AG10803 (cell line): ENCODE measurements at places on chromosomes 5 and 9.

DNA sequence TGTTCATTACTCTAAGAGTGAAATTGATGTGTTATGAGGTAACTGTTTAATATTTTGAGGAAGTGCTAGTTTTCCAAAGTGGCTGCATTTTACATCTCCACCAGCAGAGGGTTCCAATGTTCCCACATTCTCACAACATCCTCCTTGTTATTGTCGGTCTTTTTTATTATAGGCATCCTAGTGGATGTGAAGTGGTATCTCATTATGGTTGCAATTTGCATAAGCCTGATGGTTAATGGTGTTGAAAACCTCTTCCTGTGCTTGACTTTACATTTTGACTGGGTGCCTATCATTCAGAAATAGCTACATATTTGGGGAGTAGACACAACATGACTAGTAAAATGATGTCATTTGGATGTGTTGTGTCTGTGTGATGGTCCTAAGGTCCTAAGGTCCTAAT, 143.6 kb downstream of the MRPS30 start:
- DNase-seq = peak; percentile 43

DNA sequence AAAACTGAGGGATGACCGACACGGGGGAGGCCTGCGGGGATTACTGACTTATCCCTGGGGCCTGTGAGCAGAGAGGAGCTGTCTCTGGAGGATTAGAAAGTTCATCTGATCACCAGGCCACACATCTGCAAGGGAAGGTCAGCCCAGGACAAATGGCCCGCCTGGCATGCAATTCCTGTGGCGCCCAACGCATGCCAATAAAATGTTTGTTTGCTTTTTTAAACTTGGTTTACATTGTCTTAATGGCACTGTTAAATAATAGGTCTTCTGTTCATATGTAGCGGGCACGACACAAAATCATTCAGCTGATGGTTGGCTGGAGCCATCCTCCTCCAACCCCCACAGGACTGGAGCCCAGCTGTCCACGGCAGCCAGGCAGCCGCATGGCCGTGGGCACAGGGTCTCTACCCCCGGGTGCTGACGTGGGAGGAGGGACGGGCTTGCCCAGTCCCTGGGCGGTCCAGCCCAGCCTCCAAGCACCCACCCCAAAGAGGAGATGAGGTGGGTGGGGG, 41.0 kb upstream of the SLC12A7 start:
- DNase-seq = peak; percentile 30

GRCh38 chr5:78568212-78568611, 80.4 kb downstream of the LHFPL2 start:
- DNase-seq = no peak

DNA sequence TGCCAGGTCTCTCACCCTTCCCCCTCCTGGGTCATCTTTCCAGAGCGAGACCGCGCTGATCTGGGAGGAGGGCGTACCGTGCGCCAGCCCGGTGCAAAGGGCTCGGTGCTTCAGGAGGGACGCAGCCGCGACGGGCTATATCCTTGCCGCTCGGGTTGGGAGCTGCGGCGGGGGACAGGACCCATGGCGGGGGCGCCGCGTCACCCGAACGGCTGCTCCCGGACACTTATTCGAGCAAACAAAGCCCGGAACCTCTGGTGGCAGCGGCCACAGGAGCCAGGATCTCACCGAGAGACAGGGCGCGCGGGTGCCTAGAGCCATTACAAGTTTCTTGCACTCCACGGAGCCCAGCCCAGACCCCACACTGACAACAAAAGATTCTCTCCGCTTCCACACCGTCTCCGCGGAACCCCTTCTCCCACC, 1.3 kb downstream of the SEMA6A start:
- DNase-seq = no peak

DNA sequence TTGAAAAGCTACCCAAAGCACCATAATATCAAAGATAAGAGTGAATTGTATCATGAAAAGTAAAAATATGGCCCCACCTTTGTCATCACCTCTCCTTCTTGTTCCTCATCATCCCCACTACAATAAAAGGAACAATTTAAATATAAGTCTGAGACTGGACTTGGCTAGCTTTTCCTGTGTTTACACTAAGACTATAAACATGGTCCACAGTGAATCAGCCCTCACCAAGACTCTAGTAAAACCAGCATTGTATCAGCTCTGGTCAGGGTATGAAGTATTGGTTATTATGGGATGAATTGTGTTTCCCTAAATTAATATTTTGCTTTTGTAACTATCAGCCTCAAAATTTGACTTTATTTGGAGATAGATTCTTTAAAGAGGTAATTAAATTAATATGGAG, 105.4 kb downstream of the SLC25A46 start:
- DNase-seq = no peak

DNA sequence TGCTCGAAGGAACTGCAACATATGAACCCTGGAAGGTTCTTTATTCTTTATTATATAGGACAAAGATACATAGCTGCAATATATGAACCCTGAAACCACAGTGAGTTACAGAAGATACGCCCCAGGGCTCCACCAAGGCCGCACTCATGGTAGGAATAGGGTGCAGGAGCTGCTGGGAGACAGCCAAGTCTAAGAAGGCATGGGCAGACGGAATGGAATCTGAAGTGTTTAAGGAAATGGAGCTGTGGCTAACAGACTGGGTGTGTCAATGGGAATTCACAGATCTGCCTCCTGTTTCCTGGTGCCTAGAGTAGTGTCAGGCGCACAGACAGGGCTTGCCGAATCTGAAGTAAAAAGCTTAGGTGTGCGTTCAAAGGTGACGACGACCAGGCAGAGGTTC, 286.4 kb downstream of the DENND1A start:
- DNase-seq = no peak

GRCh38 chr5:113806250-113806649, 292.8 kb downstream of the YTHDC2 start:
- peak; percentile 64 for DNase-seq

- peak; percentile 31 for DNase-seq
Observed at GRCh38 chr5:134226441-134227192, 744 bp upstream of the PPP2CA start.

DNA sequence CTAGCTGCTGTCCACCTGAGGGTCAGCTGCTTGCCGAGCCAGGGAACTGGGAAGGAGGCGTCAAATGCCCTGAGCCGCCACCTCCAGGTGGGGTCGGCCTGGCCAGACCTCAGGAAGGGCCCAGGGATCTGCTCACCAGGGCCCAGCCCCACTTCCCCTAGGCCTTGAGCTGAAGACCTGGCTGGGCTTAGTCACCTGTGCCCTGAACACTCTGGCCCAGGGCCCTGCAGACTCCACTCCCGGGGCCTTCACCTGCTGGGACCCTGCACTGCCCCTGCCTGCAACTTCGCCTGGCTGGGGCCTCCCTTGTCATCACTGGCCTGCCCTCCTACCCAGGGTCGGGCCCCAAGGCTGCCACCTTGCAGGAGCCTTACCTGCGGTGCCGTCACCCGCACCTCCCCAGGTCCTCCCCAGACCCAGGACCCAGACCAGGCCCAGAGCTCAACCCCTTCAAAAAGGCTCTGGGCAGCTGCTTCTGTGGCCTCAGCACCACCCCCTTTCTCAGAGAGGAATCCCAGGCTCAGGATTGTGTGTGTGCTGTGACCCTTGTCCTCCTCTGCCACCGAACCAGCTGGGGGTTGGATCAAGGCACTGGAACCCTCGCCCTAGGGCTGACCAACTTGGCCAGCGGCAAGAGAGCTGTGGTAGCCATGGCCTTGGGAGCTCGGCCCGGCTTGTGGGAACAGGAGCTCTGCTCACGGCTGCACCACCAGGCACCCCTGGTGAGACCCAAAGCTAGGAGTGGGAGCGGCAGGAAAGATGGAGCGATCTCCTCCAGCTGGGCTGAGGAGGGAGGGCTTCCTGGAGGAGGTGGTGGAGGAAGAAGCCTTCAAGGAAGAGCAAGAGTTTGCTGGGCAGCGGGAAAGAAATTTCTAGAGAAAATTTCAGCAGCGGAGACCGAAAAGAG, 1.2 kb upstream of the NELFB start:
- DNase-seq = no peak

- no peak for DNase-seq
Observed at GRCh38 chr9:15154677-15155076, 152.3 kb downstream of the TTC39B start.

GRCh38 chr5:149550594-149551226, 529 bp downstream of the CSNK1A1 start:
- DNase-seq = no peak

DNA sequence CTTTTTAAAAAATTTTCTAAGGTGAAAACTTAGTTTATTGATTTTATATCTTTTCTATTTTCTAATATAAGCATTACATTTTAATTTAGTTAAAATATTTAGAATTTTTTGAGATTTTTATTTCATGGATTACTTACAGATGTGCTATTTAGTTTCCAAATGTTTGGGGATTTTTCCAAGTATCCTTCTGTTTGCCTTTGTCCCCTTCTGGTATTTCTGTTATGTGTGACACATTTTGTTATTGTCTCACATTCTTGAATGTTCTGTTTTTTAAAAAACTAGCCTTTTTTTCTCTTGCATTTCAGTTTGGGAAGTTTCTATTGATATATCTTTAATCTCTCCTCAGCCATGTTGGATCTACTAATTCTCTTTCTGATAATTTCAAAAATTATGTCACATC, 234.9 kb downstream of the FAM170A start:
- peak; percentile 1 for DNase-seq

DNA sequence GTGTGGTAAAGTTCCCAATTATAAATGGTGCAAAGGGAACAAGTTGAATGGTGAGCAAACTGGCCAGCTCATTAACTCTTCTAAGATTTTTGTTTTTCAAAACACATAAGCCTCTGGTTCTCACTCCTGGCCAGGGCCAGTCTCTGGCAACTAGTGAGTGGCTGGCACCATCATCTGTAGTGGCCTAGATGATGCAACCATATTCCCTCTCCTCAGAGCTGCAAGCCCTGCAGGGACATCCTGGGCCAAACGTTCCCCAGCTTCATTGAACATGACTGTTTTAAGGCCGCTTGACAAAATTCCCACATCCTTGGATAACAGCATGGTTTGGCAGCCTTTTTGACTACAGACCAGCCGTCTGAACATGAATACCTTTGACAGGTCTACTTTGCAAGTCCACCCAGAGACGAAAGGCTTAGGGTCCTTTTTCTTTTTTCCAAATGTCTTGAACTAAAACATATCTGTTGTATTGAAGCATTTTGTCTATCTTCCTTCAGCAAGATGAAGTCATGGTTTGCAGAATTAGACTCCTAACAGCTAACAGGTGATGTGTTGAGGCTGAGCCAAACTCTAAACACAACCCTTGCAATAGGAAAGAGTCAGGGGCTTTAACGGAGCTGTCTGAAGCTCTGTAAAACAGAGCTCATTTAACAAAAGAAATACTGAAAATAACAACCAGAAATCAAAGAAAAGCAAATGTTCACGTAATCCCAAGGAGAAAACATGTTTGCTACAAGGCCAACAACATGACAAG, 23.8 kb downstream of the MACROH2A1 start:
- DNase-seq = peak; percentile 62

DNA sequence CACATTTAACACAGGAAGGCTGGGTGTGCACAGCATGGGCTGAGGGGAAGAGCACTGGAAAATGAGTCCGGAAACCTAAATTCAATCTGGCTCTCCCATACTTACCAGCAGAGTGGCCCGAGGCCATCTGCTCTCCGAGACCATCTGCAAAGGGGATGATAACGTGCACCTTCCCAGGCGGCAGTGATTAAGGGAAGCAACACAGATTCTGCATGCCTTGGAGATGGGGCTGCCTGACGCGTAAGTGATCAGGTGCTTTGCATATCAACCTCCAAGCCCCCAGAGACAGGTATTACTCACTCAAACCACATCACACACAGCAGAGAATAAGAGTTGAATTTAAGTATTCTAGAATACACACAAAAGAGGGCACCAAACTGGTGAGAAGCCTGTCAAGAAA, 9.1 kb downstream of the EPB41L4B start:
- DNase-seq = no peak

- peak; percentile 10 for DNase-seq
Observed at GRCh38 chr5:5421149-5421960, 1.1 kb upstream of the ICE1 start.

DNA sequence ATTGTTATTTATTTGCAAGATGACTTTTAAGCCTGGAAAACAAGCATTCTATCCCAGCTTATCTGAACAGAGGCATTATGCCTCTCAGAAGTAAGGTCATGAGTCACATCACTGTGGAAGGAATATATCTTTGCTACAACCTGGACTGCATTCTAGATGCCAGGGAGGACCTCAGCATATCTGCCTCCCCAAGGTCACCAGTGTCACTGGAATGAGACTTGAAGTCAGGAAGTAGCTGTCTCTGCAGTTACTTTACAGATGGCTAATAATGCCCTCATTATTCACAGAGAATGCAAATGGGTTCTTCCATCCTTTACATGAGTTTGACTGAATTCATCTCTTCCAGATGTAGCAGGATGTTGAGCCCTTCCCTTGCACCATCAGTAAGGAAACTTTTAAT, 4.4 kb upstream of the FAM13B start:
- DNase-seq = no peak

GRCh38 chr5:8766448-8766847, 779.4 kb downstream of the SEMA5A start:
- DNase-seq = no peak
